ENCODE measurements at places on chromosomes 16 and 17. TPM values are rescaled to one million over a fixed set of nuclear protein-coding genes. Genes with fewer than 3 reads are reported as not detected.
A peak's percentile ranks its signal among the peaks of the same experiment; 100 is the strongest.

ESRP2 gene
- total RNA-seq: 109 TPM

GRCh38 chr16:84484579-84485254, 19.7 kb downstream of the MEAK7 start:
- H3K4me1 ChIP-seq: no peaks in the 10 kb centered on the region
- no peak overlapping the region for H3K27ac ChIP-seq
- DNase-seq: peak; percentile 78
- no peak overlapping the region for H3K4me3 ChIP-seq
- H3K36me3 ChIP-seq: peaks cover 1% of the 10 kb centered on the region

- no peak overlapping the region for H3K27ac ChIP-seq
- H3K4me3 ChIP-seq: no peak overlapping the region
- H3K4me1 ChIP-seq: peaks cover 4% of the 10 kb centered on the region
- no peaks in the 10 kb centered on the region for H3K27me3 ChIP-seq
- no peak for DNase-seq
- no peaks in the 10 kb centered on the region for H3K36me3 ChIP-seq
These were observed 42.4 kb upstream of the NUDT7 start for GRCh38 chr16:77679901-77680300.

SPATA22 gene
- not detected for total RNA-seq

GRCh38 chr17:42691021-42691545, 8.8 kb downstream of the CNTNAP1 start:
- DNase-seq: no peak
- no peak overlapping the region for H3K27ac ChIP-seq

DNA sequence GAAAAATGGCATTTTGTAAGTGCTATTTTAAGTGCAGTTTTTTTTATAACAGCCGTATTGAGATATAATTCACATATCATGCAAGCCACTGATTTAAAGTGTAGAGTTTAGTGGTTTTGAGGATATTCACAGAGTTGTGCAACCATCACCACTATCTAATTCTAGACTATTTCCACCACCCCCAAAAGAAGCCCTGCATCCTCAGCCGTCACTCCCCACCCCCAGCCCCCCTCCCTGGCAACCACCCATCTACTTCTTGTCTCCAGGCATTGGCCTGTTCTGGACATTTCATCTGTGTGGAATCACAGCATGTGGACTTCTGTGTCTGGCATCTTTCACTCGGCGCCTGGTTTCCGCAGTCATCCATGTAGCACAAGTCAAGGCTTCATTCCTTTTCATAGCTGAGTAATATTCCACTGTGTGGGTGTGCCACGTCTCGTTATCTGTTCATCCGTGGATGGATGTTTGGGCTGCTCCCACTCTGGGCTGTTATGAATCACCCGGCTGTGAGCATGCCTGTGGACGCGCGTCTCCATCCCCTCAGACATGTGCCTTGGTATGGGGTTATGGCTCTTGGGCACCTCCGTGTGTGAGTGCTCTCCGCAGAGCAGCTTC, 138.4 kb upstream of the CIBAR2 start:
- H3K27ac ChIP-seq: no peak overlapping the region
- no peak overlapping the region for H3K4me3 ChIP-seq
- no peaks in the 10 kb centered on the region for H3K4me1 ChIP-seq
- DNase-seq: no peak
- H3K36me3 ChIP-seq: no peaks in the 10 kb centered on the region

DNA sequence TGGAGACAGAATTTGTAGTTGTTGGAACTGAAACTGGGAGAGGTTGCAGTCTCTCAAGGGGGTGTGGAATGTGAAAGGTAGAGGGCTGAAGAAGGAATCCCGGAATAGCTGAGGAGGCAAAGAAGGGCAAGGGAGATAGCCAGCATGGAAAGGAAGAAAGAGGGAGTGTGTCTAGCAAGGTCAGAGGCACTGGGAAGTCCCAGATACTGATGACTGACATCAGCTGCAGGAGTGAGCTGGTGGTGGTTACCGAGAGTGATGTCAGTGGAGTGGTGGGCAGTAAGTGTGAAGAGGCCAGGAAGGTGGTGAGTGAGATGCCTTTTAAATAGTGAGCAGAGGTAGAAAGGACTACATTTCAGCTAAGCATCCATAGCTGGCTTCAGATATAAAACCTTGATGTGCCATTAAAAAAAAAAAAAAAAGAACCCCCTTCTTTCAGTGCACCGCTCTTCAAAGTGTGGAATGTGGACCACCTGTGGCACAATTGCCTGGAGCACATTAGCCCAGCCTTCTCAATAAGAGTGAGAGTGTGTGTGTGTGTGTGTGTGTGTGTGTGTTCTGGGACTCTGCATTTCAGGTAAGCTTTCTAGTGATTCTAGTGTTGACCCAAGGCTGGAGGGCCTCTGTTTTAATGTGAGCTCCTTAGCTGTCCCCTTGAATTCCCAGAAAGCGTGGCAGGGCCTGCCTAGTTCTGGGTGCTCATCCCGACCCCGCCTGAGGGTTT, 8.5 kb downstream of the PRMT7 start:
- no peak overlapping the region for H3K4me3 ChIP-seq
- peaks cover 7% of the 10 kb centered on the region for H3K4me1 ChIP-seq
- H3K36me3 ChIP-seq: peaks cover 4% of the 10 kb centered on the region
- peak overlapping the region; percentile 48 for H3K27ac ChIP-seq
- H3K27me3 ChIP-seq: no peaks in the 10 kb centered on the region

DNA sequence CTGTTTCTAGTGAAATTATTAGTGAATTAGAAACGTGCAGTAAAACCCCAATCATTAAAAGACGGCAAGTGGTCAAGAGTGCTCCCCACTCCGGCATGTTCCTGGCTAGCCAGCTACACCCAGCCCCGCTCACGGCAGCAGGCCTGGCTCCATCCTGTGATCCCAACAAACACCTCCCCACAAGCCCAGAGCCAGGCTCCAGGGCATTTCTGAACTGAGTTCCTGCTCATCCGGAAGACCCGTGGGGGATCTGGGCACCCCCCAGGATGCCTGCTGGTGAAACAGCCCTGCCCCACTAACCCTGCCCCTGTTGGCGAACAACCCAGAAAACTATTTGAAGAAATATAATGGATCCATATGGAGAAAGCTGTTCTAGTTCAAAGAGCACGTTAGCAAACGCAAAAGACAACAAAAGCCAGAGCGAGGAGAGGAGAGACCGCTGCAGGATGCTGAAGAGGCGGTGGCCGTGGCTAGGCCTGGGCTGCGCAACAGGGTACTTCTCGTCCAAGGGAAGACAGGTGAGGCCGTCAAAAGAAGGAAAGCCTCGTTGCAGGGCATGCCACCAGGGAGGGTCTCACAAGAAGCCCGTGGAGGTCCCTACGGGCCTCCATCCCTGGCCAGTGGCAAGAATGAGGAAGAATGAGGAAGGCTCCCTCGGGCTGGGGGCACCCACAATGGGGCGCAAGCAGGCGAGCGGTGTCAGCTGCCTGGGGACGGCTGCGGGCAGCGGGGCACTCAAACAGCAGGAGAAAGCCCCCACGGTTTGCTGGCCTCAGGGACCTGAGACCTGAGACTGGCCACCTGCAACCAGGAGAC, 19.2 kb downstream of the SLC16A3 start:
- H3K36me3 ChIP-seq: peaks cover 26% of the 10 kb centered on the region
- H3K27ac ChIP-seq: no peak overlapping the region
- H3K4me1 ChIP-seq: no peaks in the 10 kb centered on the region
- no peak for DNase-seq

- H3K27ac ChIP-seq: no peak overlapping the region
- peak overlapping the region; percentile 44 for H3K4me3 ChIP-seq
- no peaks in the 10 kb centered on the region for H3K27me3 ChIP-seq
- peaks cover 17% of the 10 kb centered on the region for H3K4me1 ChIP-seq
- no peaks in the 10 kb centered on the region for H3K36me3 ChIP-seq
These were observed 615 bp downstream of the NHERF2 start for GRCh38 chr16:2027024-2028010.

All from Caco-2 (cell line).